ENCODE measurements at places on chromosomes 1 and 21.

GRCh38 chr1:26376050-26376449 lies 3.5 kb upstream of the ZNF683 start:
- DNase-seq: no peak

- DNase-seq: no peak
These were observed 2.4 kb downstream of the ATP2B4 start for GRCh38 chr1:203629016-203629506.

GRCh38 chr1:21914450-21914849 lies 22.7 kb downstream of the HSPG2 start:
- no peak for DNase-seq

DNA sequence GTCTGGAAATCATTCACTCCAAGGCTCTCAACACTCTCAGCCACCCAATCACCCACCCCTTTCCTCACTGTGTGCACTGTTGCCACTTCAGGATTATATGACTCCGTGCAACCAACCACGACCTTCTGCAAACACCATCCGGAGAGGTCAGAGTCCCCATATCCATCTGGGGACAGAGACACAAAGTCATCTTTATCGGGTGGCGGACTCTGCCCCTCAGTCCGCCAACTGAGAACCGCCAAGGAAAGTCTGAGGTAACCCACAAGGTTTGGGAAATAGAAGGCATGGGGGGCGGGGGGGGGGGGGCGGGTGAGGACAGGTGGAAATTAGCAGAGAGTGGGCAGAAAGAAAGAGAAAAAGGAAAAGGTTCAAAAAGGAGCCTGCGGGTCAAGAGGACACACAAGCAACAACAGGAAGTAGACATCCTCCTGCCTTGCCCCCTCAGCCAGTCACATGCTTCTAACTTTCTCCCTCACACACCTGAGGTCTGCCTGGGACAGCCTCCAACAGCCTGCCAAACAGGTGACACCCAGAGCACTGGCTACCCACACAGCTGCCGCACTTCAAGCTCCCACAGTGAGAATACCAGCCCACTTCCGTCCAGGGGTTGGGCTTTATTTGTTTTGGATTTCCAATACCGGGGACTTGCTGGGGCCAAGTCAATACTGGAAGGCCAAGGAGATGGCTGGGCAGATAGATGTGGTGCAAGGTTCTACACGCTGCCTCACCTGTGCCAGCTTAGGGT lies 58.1 kb downstream of the SSBP3 start:
- DNase-seq: peak; percentile 52

- no peak for DNase-seq
These were observed 85.2 kb upstream of the TLR5 start for GRCh38 chr1:223228201-223228600.

DNA sequence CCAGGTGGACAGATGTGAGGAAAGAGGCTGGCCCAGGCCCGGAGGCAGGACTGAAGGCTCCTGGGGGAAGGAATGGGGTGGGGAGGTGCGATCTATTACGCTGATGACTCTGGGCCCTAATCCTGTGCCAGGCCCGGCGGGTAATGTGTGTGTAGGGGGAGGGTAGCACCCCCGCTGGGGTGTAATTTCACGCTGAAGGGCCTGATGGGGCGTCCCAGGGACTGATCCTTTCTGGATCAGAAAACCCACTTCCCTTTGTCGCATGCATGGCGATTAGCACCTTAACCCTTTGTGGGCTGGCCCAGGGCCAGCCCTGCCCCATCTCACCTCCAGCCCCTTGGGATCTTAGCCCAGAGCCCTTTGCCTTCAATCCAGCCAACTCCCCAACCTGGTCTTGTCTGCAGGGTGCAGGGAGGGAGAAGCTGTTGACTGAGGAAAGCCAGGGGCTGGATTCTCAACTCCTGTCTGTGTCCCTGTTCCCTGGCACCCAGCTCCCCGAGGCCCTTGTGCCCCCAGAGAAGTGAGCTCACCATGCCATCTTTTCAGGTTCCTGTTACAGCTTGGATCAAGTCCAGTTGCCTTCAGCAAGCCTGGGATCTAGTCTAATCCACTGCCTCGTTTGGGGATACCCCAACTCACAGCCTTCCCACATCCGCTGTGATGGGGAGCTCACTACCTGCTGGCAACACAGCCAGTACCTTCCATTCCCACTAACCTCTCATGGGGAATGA lies 26.0 kb downstream of the KNCN start:
- DNase-seq: no peak

GRCh38 chr1:98179151-98179773 lies 258.4 kb upstream of the DPYD start:
- DNase-seq: no peak

DNA sequence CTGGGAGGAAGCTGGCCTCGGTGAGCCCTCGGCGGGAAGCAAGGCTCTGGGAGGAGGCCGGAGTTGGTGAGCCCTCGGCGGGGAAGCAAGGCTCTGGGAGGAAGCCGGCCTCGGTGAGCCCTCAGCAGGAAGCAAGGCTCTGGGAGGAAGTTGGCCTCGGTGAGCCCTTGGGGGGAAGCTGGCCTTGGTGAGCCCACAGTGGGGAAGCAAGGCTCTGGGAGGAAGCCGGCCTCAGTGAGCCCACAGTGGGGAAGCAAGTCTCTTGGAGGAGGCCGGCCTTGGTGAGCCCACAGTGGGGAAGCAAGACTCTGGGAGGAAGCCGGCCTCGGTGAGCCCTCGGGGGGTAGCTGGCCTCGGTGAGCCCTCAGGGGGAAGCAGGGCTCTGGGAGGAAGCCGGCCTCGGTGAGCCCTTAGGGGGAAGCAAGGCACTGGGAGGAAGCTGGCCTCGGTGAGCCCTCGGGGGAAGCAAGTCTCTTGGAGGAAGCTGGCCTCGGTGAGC lies 36.0 kb downstream of the KRTAP10-1 start:
- no peak for DNase-seq

DNA sequence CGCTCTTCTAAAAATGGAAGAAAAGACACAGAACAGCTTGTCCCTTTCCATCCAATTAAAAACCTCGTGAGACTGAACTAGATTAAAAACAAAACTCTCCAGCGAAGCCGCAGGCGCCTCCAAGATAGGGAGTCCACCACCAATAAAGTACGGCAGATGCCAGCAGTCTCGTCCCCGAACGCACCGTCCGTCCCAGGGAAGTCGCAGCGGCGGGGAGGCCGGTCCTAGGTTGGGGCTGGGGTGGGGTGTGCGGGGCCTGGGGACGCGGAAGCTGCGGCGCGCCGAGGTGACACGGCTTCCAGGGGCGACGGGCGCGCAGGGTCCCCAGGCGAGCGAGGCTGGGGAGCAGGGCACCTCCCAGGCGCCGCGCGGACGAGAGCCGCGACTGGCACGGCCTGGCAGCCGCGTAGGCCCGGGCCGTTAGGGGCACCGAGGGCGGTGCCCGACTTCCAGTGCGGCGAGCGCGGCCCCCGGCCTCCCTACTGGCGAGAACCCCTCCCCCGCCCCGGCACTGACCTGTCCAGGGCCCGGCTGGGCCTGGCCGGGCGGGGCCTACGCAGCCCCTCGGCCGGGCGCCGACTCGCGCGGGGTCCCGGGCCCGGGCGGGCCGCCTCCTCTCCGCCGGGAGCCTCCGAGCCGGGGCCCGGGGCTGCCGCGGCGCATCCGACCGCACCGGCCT lies 28.3 kb upstream of the A3GALT2 start:
- peak; percentile 5 for DNase-seq

- no peak for DNase-seq
These were observed 12.6 kb downstream of the METTL13 start for GRCh38 chr1:171794085-171794484.
